CD4-positive, alpha-beta T cell treated with Interleukin-17A for 4 hours (primary cell): ENCODE measurements at places on chromosomes 13 and 19.

GRCh38 chr13:59459972-59460371 lies 703.8 kb downstream of the DIAPH3 start:
- no peak for DNase-seq

DNA sequence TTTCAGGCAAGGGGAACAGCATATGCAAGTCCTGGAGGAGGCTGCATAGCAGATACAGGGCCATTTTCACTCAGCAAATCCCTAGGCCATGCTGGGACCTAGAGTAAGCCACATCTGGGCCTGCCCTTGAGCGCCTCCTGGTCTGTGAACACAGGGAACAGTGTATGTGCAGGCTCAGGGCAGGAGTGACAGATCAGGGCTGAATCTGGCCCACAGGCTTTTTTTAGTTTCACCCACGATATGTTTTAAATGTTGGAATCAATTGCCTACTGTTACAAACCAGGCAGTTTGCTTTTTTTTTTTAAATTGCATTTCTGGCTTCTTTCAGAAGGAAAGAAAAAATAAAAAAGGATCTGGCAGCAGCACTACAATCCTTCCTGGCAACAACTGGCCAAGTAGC lies 1.5 kb upstream of the TMEM145 start:
- no peak for DNase-seq

DNA sequence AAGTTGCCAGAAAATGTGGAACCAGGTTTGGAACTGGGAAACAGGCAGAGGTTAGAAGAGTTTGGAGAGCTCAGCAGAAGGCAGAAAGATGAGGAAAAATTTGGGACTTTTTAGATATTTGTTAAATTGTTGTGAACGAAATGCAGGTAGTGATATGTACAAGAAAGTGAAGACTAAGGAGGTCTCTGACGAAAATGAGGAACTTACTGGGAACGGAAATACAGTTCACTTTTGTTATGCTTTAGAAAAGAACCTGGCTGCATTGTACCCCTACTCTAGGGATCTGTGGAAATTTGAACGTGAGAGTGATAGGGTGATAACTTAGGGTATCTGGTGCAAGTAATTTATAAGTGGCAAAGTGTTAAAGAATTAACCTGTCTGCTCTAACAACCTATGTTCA lies 632.4 kb downstream of the SLITRK5 start:
- no peak for DNase-seq

- DNase-seq, result no peak
Measured at GRCh38 chr13:46332772-46333171, 54.3 kb downstream of the RUBCNL start.

- DNase-seq, result no peak
Measured at GRCh38 chr19:7469669-7470285, 19.1 kb downstream of the PEX11G start.

GRCh38 chr19:28847468-28847867 lies 365.5 kb downstream of the UQCRFS1 start:
- DNase-seq, result no peak

DNA sequence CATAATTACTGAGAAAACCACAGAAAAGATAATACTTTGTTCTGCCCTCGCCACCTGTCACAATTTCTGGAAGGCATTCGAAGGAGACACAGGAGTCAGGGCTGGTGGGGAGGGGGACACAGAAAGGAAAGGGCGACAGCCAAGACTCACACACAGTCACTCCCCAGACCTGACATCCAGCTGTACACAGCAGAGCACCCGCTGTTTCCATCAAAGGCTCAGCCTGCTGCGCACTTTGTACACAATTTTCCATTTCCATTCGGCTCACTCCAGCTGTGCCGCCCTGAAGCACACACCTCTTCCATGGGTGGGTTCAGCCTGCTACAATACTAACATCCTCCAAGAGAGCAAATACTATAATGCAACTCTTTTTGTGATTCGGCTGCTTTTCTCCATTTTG lies 38.0 kb downstream of the STK24 start:
- no peak for DNase-seq

GRCh38 chr13:46906405-46906804 lies 9.6 kb upstream of the HTR2A start:
- DNase-seq, result no peak

- no peak for DNase-seq
Measured at GRCh38 chr13:44355621-44356020, 18.0 kb upstream of the SERP2 start.

- DNase-seq, result no peak
Measured at GRCh38 chr19:40155749-40156265, 35.4 kb upstream of the MAP3K10 start.

DNA sequence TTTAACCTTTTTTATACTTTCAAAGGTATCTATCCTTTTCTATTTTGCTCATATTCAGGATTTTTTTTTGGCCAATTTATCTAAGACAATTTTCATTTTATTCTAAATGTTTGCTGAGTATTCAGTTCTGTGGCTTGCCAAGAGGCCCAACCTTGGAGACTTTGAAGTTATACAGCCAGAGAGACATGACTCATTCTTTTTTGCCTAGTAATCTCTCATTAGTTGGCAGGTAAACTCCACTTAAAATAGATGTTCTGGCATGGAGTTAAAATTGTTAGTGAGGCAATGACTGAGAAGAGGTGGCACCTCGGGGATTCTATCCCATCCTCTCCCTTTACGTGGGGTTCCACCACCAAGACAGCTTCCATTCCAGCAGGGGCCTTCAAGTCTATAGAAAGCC lies 213.8 kb downstream of the KCTD12 start:
- no peak for DNase-seq

DNA sequence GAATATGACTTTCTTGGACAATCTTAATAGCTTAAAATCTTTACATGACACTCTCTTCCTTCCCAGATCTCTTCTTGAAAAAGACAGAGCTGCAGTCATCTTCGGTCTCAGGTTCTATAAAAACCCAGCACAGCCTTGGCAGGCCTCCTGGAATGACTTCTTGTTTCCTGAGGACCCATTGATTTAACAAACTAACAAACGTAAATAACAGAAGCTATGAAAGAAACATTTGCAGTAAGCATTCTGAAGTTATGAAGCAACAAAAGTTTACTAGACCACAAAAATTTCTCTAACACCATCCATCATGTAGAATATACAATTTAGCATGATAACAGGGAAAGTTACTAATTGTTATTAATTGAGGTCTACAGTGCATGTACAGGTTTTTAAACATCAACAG lies 62.8 kb upstream of the STARD13 start:
- no peak for DNase-seq

DNA sequence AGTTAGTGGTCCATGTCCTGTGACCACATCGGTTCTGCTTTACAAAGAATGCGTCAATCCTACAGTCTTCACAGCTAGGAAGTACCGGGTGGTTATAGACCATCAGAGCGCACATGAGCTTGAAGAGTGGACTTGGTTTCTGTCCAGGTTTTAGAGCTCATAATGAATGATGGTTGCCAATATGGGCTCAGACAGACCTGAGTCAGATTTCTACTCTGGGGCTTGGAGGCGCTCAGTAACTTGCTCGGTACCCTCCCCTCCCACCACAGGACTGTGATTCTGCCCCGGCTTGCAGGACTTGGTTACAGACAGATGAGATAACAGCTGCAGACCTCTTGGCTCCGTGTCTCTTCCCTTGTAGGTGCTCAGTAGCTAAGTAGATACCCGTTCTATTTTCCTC lies 284.7 kb downstream of the TSHZ3 start:
- no peak for DNase-seq

DNA sequence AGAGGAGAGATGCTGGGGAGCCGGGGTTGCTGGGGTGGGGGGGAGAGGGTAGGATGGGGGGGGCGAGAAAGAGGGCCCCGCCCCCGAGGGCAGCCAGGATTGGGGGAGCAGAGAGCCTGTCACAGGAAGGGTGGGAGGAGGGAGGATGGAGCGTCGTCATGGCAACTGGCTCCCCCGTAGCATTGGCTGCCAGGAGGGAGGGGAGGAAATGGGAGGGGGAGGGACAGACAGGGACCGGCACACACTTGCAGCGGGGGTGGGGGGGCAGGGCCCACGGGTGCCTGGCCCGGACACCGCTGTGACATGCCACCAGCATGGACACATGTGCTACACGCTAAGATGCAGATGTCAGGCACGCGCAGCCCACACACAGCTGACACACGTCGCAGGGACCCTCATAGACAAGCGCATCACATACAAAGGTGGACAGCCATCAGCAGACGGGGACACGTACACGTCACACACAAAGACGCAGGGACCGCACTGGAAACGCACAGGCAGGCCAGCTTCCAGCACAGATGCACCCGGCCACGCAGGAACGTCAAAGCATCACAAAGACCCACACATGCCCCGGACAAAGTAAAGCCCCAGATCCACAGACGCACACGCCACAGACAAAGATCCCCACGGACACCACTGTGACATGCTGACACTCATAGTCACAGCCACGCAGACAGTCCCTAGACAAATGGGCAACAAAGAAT lies at the start of gene LMTK3:
Gene LMTK3, minus strand, starts transcription at position 36 of the 704 bp plus-strand sequence. CDS start 259 bp downstream, outside the sequence.
- DNase-seq, result peak; percentile 93

- no peak for DNase-seq
Measured at GRCh38 chr13:31264151-31264550, 64.4 kb downstream of the B3GLCT start.

DNA sequence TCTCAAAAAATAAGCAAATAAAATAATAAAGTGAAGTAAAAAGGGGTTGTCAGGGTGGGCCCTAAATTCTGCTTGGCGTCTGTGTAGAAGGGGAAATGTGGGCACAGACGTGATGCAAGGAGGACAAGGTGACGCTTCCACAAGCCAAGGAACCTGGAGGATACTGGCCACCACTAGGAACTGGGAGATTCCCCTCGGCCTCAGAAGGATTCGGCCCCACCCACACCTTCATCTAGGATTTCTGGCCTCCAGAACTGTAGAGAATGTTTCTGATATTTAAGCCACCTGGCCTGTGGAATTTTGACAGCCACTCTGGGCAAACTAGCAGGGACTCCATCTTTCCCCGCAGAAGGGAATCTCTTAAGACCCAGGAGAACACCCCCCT lies 1.1 kb downstream of the PLEKHJ1 start:
- DNase-seq, result no peak

- DNase-seq, result peak; percentile 88
Measured at GRCh38 chr19:41541990-41542584, 33.9 kb upstream of the CEACAM21 start.

DNA sequence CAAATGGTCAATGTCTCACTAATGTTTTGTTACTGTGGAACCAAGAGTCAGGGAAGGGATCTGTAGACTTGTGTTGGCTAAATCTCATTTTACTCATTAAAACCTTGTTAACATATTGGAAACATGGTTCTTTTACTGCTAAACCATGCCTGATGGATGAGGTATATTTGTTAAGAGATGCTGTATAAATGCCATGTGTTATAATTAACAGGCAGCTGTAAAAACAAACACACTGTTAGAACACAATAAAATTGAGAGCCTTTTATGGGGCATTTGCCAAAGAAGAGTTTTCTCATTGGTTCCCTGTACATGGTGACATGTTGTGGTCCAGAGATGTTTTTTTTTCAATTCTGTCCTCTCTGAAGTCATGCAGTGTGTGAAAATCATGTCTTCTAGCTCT lies 121.9 kb downstream of the ESD start:
- no peak for DNase-seq

GRCh38 chr19:28456252-28456651 lies 756.7 kb downstream of the UQCRFS1 start:
- no peak for DNase-seq

GRCh38 chr19:39347332-39348164 lies 5.3 kb downstream of the SAMD4B start:
- DNase-seq, result no peak

GRCh38 chr13:112877066-112877465 lies 91.9 kb upstream of the MCF2L start:
- DNase-seq, result no peak

DNA sequence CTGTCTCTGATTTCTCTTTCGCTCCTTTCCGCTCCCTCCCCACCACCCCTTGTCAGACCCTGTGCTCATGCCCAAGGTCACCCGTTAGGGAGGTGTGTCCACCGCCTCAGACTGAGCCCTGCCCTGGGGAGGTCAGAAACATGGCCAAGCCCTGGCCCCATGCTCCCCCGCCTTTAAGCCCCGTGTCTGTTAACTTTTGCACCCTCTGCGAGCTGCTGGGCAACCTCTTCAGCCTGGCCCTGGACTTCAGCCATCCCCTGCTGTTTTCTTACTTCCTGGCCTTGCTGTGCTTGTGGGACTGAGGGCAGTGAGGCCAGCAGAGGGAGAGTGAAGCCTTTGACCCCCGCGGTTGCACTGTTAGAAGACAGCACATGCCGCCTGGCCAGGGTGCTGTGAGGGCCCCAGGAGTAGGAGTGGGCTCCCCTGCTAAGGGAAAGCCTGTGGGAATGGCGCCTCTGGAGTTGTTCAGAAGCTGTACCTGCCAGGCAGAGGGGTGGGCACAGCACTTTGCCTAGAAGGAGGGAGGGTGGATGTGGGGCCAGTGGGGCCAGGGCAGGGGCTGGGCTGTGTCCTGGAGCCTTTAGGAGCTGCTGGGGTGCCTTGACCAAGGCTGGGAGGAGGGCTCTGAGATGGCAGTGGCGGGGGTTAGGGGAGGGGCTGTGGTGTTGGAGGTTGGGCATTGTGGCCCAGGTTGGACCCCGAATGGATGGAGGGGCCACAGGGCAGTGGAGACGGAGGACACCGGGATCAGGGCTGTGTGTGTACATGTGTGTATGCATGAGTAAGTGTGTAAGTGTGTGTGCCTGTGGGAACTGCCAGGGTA lies 7.9 kb downstream of the UPF1 start:
- no peak for DNase-seq

DNA sequence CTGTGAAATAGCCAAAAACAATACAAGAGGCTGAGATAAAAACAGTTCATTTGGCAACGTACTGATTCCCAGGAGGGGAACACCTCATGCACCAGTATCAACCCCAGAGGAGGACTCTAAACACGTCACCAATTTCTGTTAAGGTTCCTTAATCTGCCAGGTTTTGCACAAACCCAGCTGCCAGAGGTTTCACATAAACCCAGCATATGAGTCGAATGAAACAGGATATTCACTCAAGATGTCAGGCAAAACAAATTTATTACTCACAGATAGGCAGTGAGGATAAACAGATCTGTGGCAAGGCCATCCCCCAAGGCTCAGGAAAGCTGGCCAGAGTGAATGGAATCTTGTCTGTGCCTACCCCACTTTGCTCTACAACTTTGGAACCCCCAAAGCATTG lies 210.9 kb downstream of the GPC5 start:
- no peak for DNase-seq

DNA sequence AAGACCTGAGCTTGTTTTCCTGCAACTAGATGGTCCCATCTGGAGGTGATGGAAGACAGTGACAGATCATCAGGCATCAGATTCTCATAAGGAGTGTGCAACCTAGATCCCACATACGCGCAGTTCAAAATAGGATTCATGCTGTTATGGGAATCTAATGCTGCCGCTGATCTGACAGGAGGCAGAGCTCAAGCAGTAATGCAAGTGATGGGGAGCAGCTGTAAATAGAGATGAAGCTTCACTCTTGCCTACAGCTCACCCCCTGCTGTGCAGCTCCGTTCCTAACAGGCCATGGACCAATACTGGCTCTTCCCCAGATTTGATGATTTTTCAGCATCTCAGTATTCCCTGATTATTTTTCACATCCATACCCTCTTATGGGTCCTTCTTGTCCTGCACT lies 208.4 kb upstream of the RXFP2 start:
- DNase-seq, result no peak

GRCh38 chr19:31701146-31701545 lies 351.9 kb upstream of the TSHZ3 start:
- DNase-seq, result no peak

GRCh38 chr19:48812094-48812929 lies 1.5 kb upstream of the BCAT2 start:
- peak; percentile 77 for DNase-seq

- DNase-seq, result no peak
Measured at GRCh38 chr19:21603431-21604231, 98.2 kb downstream of the ZNF429 start.

GRCh38 chr13:48233046-48233888 lies at the start of gene ITM2B:
ITM2B (plus strand) TSS chr13:48233206; CDS start chr13:48233361, 155 bp downstream.
- peak; percentile 85 for DNase-seq

GRCh38 chr19:1859331-1859781 lies 4.0 kb downstream of the KLF16 start:
- DNase-seq, result no peak
